ENCODE measurements at places on chromosomes 12 and 14. TPM values are rescaled to one million over a fixed set of nuclear protein-coding genes. Genes with fewer than 3 reads are reported as not detected.

Gene MAP1LC3B2
- total RNA-seq = 1.5 TPM

Gene KCNK13
- not detected for total RNA-seq

Gene KLHL33
- total RNA-seq = 0.17 TPM

Gene FLRT2
- not detected for total RNA-seq

Gene TAS2R31
- total RNA-seq = 3.0 TPM

Gene SIRT4
- total RNA-seq = 0.94 TPM

Gene ASCL1
- total RNA-seq = not detected

Gene HOXC10
- total RNA-seq = not detected

Gene ANO2
- not detected for total RNA-seq

Gene OR4K14
- not detected for total RNA-seq

Gene ISCA2
- 30.4 TPM for total RNA-seq

Gene TMEM52B
- not detected for total RNA-seq

Gene B4GALNT1
- 0.77 TPM for total RNA-seq

Gene AJUBA
- total RNA-seq = 1.3 TPM

Gene ARHGDIB
- 1,588 TPM for total RNA-seq

Gene IKZF4
- total RNA-seq = 15.7 TPM

Gene CNTN1
- total RNA-seq = not detected

Gene NOC4L
- total RNA-seq = 28.9 TPM

Gene VAMP1
- 61.4 TPM for total RNA-seq

Gene USP44
- 2.9 TPM for total RNA-seq

Gene KRT72
- 13.0 TPM for total RNA-seq

Gene ALG10
- total RNA-seq = 17.5 TPM

Gene EML1
- total RNA-seq = 0.12 TPM

Gene FAM186B
- 0.15 TPM for total RNA-seq

Gene FAM90A1
- 0.15 TPM for total RNA-seq

Gene SLC35E3
- total RNA-seq = 8.1 TPM

Gene SLC22A17
- 3.0 TPM for total RNA-seq

Gene SLCO1A2
- total RNA-seq = not detected
